Activated naive CD8-positive, alpha-beta T cell treated with anti-CD3 and anti-CD28 coated beads for 36 hours (primary cell): ENCODE measurements at places on chromosomes 6 and 20.

DNA sequence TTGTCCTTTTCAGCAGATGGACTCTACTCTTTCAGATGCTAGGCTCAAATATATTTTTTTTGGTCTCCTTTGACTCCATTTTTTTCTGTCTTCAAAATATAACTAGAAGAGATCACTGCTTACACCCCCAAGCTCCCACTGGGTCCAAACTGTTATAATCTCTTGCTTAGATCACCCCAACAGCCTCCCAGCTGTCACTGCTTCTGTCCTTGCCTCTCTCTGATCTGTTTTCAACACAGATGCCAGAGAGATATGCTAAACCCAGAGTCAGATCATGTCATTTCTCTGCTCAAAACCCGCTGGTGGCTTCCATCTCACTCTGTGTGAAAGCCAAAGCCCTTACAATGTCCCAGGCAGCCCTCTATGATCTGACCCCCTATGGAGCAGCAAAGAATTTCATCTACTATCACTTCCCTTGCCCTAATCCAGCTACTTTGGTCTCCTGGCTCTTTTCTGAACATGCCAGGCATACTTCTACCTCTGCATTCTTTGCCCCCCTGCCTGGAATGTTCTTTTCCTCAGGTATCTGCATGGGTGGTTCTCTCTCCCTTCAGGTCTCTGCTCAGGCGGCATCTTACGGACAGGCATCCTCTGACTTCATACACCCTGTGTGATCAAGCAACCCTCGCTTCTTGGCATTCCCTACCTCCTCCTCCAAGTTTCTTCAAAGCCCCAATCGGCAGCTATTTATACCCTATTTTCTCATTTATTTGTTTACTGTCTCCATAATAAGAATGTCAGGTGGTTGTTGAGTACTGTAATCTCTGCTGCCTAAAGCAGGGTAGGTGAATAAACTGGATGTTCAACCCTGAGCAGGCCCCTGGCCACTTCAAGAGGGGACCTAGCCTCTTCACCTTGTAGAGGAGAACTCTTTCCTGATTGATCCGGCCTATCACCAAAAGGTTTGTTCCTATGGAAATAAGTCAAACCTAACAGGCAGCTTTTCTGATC lies 43.6 kb upstream of the SLC4A11 start:
- H3K27ac ChIP-seq, result no peak overlapping the region
- peaks cover 4% of the 10 kb centered on the region for H3K4me1 ChIP-seq
- no peak overlapping the region for H3K4me3 ChIP-seq

DNA sequence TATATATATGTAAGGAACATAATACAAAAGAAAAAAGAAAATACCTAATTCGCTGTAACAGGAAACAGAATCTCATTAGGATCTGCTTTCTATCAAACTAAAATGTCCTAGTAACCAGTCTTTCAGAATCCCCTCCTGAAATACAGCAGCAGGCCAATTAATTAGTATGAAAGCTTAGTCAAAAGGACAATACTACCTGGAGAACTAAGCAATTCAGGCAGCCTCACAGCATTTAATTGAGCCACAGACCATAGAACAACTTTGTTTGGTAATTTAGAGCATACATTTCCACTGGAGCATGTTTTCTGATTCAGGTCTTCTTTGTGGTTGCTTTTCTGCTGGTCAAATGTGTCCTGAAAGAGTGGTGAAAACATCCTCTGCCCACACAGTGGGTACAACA lies 516.0 kb downstream of the LMBRD1 start:
- H3K27ac ChIP-seq, result no peak overlapping the region
- no peaks in the 10 kb centered on the region for H3K36me3 ChIP-seq
- H3K4me3 ChIP-seq, result no peak overlapping the region

- no peak for DNase-seq
- peaks cover 19% of the 10 kb centered on the region for H3K27me3 ChIP-seq
- no peaks in the 10 kb centered on the region for H3K36me3 ChIP-seq
- H3K4me3 ChIP-seq, result no peak overlapping the region
These were observed 7.6 kb upstream of the DEFB129 start for GRCh38 chr20:219290-220115.

- DNase-seq, result no peak
- H3K4me3 ChIP-seq, result no peak overlapping the region
- H3K27ac ChIP-seq, result no peak overlapping the region
- H3K36me3 ChIP-seq, result no peaks in the 10 kb centered on the region
These were observed 154.6 kb downstream of the PDE10A start for GRCh38 chr6:165508321-165508869.

- H3K36me3 ChIP-seq, result no peaks in the 10 kb centered on the region
- H3K27ac ChIP-seq, result no peak overlapping the region
- H3K27me3 ChIP-seq, result no peaks in the 10 kb centered on the region
- H3K4me1 ChIP-seq, result no peaks in the 10 kb centered on the region
These were observed 753.4 kb upstream of the ADGRB3 start for GRCh38 chr6:67881706-67882065.

DNA sequence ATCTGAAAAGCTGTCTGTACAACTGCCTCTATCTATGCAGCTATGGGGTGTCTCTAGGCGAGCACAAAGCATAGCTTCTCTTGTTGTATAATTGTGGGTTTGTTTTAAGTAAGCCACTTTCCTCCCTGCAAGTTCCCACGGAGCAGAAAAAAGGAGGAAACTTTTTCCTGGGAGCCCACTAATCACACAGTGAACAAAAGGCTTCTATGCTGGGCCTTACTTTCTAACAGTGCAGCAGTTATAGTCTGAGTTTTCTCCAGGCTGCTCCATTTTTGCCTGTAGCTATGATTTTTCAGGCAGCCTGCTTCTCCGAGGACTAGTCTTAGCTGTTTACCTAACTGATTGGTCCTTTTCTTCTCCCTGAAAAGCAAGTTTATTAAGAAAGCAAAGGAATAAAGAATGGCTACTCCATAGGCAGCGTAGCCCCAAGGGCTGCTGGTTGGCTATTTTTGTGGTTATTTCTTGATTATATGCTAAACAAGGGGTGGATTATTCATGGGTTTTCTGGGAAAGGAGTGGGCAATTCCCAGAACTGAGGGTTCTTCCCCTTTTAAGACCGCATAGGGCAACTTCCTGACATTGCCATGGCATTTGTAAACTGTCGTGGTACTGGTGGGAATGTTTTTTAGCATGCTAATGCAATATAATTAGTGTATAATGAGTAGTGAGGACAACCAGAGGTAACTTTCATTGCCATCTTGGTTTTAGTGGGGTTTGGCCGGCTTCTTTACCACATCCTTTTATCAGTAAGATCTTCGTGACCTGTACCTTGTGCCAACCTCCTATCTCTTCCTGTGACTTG lies 84.3 kb downstream of the OPRM1 start:
- no peak overlapping the region for H3K4me3 ChIP-seq
- DNase-seq, result no peak
- no peaks in the 10 kb centered on the region for H3K4me1 ChIP-seq
- H3K36me3 ChIP-seq, result no peaks in the 10 kb centered on the region
- no peak overlapping the region for H3K27ac ChIP-seq
- peaks cover 8% of the 10 kb centered on the region for H3K27me3 ChIP-seq
